Muscle of leg (tissue), 16 donors: ENCODE measurements at places on chromosomes 13 and 19.

GRCh38 chr13:42420304-42420703, 148.4 kb downstream of the AKAP11 start:
- H3K4me3 ChIP-seq = no peak overlapping the region
- no peaks in the 10 kb centered on the region for H3K27me3 ChIP-seq
- no peak for DNase-seq
- H3K27ac ChIP-seq = no peak overlapping the region

GRCh38 chr13:44433863-44434765, 60.5 kb downstream of the SERP2 start:
- no peak for DNase-seq
- H3K27me3 ChIP-seq = peaks cover 2% of the 10 kb centered on the region
- peaks cover 14% of the 10 kb centered on the region for H3K4me1 ChIP-seq
- peak overlapping the region; percentile 66 for H3K4me3 ChIP-seq
- peaks cover 16% of the 10 kb centered on the region for H3K36me3 ChIP-seq

- DNase-seq = no peak
- no peaks in the 10 kb centered on the region for H3K27me3 ChIP-seq
- H3K4me3 ChIP-seq = no peak overlapping the region
Observed at GRCh38 chr13:99034333-99035085, 56.6 kb upstream of the DOCK9 start.

GRCh38 chr13:110340812-110341444, 33.8 kb downstream of the COL4A2 start:
- DNase-seq = peak; percentile 80
- H3K27ac ChIP-seq = peak overlapping the region; percentile 90
- peaks cover 58% of the 10 kb centered on the region for H3K4me1 ChIP-seq
- no peaks in the 10 kb centered on the region for H3K27me3 ChIP-seq
